ENCODE measurements at places on chromosomes 3 and 15.

- DNase-seq, result no peak
Observed at GRCh38 chr3:183098536-183099025, 715 bp downstream of the MCCC1 start.

- DNase-seq, result no peak
Observed at GRCh38 chr3:177729956-177730681, 532.8 kb upstream of the TBL1XR1 start.

DNA sequence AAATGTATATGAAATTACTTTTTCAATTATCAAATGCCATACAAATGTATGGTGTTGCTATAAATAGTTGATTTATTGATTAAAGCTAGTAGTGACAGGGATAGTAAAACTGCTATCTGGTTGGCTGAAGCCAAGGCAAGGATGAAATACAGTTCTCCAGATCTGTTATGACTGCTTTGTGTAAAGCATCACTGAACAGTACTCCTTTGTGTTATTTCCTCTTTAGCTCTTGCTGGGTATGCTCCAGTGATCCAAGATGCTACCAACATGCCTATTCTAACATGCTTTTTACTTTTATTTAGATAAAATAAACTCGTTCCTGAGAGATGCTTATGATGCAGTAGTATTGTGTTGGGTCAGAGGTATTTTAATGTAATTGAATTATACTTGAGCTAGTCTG, 12.4 kb upstream of the UBR1 start:
- DNase-seq, result no peak

GRCh38 chr3:125245521-125245920, 33.0 kb upstream of the SLC12A8 start:
- DNase-seq, result no peak

GRCh38 chr3:182697345-182697919, 95.9 kb upstream of the ATP11B start:
- no peak for DNase-seq

DNA sequence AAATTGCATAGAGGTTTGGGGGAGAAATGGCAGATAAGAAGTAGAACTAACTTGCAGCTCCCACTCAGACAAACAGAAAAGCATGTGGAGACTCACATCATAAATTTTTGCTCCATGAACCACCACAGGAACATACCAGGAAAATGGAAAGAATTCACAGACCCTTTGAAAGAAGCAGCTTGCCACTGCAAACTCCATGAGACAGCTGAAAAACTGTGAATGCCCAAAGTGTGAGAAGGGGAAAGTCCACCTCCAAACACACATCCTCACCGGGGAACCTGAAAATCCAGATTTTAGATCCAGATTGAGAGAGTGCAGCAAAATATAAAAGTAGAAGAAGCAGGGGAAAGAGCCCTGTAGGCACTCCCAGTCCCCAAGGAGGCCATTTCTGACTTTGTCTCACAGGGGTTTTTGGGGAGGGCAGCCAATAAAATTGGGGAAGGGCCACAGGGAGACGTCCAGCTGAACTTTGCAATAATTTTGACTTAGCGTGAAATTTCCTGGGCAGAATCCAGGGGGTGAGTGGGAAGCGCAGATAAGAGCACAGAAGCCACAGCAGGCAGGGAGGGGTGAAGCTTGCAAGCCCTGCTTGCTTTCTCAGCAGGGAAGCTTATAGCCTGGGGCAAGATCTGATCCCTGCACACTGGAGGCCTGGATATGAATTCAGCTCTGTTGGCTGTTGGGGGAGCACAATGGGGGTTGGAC, 183.4 kb upstream of the UBE2E2 start:
- DNase-seq, result no peak

DNA sequence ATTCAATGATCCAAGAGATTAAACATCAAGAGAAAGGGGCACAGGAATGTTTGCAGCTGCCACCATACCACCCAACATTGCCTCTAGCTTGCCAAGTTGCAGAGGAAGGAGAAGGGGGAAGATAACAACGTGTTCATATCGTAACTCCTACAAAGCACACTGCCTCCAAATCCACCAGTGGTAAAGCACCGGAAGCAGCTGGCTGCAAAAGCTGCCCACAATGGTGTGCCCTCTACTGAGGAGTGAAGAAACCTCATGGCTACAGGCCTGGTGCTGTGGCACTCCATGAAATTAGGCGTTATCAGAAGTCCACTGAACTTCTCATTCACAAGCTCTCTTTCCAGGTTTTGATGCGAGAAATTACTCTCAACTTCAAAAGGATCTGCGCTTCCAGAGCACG, 263.9 kb upstream of the STT3B start:
- DNase-seq, result peak; percentile 91

All from Jurkat, Clone E6-1 (cell line).